ENCODE measurements at places on chromosomes 5 and 9.

- no peak for DNase-seq
These were observed 53.7 kb upstream of the PPP3R2 start for GRCh38 chr9:101648493-101648892.

DNA sequence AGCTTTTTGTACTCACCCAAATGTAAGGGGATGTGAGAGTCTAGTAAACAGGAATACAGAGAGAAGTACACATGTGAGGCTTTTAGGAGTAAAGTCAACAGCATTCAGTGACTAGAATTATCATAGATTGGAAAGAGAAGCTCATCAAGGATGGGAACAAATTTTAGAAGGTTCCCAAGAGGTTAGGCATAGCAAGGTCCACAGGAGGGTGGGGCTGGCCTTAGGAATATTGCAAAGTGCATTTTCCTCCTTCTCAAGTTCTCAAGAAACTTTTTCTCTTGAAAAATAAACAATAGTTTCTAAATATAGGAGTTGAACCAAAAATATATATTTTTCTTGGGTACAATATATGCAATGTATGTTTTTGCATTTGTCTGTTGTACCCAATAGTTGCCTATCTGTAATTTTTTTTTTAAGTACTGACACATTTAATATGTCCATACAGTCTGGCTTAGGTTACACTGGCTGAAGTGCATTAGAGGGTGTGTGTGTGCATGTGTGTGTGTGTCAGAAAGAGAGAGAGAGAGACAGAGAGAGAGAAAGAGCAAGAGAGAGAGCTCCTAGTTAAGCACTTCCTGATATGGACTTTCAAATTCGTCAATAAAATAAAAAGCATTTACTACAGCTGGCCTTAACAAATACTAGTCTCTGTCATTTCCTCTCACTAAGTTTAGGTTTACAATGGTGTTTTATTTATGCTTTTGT is 62.2 kb downstream of the SNX18 start:
- no peak for DNase-seq

DNA sequence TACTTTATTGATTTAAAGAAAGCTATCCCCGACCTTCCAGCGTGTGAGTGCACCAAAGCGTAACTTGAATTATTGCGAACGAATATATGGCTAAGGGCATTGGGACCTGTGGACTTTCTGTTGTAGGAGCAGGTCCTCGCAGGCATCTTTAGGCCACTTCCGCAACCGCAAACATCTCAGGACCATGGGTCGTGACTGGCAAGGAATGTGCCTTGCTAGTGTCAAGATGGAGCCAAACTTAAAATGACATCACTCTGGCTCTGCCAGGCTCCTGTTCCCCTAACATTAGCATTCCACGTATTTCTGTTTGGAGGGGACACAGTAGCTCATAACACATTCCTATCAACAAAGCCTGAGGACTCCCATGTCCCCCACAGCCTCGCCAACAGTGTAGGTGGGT is 44.1 kb upstream of the OLFM1 start:
- no peak for DNase-seq

DNA sequence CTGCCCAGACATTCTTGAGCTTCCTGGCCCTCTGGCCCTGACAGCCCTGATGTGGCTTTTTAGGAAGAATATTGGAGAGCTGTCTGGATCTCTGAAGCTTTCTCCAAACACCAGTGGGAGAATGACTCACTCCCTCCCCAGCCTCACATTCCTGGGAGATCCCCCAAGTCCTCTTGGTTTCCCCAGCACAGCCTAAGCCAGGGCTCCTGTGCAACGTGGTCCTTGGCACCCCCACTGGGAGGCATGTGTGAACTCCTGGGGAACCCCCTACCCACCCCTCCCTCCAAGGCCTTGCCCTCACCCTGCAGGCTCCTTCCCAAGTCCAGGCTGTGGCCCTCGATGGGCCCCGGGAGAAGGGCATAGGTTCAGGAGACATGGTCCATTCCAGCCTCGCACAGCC is 12.7 kb downstream of the GLIPR2 start:
- DNase-seq = no peak

DNA sequence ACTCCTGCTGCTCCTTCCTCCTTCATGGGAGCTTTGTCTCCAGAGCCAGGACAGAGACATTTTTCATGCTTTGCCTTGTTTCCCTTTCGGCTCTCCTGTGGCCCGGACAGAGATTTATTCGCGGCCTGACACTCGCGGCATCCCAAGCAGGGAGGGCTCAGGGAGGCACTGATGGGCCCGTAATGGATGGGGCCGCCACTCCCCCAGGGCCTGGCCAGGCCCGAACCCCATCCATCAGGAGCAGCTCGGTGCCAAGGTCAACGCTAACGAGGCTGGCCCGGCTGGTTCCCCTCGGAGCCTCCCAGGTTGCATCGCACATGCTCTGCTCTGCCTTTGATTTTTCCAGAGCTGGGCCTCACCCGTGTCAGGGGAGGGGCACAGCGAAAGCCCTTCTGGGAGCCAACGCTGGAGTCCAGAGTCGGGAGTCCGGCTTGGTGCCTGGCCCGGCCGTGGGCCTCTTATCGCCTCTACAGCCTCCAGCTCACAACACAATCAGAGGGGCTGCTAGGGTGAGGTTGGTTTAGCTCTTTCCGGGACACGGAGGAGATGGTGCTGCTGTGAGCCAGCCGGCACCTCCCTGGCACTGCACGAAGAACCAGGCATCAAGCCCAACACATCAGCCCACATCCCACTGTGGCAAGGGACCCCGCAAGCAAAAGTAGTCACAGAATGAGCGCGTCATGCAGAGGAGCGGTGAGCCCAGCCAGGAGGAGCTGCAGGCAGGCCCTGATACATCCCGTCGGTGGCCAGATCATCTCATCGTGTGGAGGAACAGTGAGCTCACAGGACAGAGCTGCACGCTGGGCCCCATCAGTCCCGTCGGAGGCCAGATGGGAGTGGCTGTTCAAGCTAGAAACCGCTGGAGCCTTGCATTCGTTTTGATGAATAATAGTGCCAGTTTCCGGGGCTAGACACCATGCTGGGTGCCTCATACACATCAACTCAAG is 72.2 kb upstream of the BARHL1 start:
- no peak for DNase-seq

GRCh38 chr9:109993250-109993978 is 213.4 kb downstream of the PALM2AKAP2 start:
- no peak for DNase-seq

- no peak for DNase-seq
These were observed 895.6 kb downstream of the TLE1 start for GRCh38 chr9:80793706-80794105.

DNA sequence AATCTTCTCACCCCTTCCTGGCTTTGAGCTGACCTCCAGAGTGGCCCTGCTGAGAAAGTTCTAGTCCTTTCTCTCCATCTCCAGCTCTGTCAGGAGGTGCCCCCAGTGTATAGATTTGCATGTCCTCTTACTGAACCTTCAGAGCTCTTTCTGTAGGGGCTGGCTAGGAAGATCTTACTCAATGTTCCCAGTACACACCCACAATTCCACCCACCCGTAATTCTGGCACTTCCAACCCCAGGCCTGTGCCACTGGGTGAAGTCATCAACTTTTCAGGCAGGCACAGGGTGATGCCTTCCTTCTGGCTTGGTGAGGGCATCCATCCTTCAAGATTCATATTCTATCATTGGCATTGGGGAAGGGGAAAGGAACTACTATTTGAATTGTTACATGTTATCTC is 75.9 kb downstream of the ACER2 start:
- no peak for DNase-seq

GRCh38 chr9:132006677-132007370 is 72.8 kb downstream of the MED27 start:
- no peak for DNase-seq

GRCh38 chr9:85716031-85716877 is 25.5 kb downstream of the AGTPBP1 start:
- no peak for DNase-seq

DNA sequence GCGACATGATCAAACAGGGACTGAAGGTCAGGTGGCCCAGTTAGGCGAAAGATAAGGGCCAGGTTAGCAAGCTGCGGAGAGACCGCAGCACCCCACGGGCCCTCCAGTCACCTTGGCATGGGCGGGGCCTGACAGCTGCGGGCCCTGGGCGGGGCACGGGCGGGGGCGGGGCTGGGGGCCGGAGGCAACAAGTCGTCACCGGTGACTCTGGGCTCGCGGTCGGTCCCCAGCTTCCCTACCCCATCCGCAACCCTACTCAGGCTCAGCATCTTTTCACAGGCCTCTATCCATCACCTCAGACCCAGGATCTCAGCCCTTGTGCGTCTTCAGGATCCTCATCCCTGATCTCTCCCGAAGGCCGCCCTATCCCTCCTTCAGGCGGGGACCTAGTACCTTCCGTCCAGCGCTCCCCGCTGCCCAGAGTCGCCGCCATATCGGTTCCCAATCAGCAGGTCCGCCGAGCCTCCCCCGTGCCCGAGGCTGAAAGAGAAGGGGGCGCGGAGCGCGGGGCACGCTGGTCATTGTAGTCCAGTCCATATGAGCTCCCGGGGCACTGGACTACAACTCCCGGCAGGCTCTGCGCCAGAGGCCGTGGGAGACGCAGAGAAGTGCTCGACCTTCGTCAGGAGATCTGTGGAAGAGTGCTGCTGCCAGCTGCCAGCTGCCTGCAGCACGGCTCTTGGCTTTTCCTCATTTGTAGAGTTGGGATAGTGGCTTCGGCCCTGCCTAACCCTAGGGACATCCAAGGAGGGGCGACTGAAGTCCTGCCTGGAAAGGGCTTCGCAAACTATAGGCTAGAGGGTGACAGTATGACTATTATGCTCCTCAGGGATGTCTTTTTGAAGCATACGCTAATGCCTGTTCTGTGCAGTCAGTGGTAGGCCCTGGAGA is at the start of gene DNAJC18:
TSS of gene DNAJC18 (minus strand) at position 513 of the 891 bp plus-strand sequence. CDS start at position 433, 80 bp downstream.
- DNase-seq = peak; percentile 95

- peak; percentile 62 for DNase-seq
These were observed 14.5 kb downstream of the SH2D3C start for GRCh38 chr9:127763918-127764384.

DNA sequence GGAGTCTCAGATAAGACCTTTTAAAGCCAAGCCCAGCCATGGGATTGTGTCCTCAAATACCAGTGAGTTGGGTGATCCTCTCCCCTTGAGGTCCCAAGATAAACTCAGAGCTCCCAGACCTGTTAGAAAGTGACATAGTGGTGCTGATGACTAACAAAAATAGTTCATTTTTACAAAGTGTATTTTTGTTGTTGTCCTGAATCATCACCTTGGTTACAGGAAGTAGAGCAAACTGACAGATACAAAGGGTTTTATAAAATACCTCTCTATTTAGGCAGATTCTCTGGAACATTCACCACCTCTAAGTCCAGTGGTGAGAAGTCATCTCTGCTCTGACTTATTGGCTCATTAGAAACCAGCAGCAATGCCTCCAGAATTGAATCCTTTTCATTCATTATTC is 259.3 kb downstream of the CEMIP2 start:
- no peak for DNase-seq

- DNase-seq = no peak
These were observed 288.0 kb downstream of the TRIM32 start for GRCh38 chr9:116975126-116975525.

DNA sequence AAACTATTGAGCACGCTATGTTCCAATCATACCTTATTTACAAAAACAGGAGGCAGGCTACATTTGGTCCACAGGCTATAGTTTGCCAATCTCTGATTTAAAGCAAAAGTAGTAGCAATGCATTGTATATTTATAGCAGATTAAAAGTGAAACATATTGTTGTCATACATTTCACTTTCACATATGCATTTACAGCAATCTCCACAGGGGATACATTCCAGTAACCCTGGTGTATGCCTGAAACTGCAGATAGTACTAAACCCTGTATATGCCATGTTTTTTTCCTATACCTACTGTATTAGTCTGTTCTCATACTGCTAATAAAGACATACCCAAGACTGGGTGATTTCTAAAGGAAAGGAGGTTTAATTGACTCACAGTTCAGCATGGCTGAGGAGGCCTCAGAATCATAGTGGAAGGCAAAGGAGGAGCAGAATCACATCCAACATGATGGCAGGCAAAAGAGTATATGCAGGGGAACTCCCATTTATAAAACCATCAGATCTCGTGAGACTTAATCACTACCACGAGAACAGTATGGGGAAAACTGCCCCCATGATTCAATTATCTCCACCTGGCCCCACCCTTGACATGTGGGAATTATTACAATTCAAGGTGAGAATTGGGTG is 5.9 kb upstream of the CSF1R start:
- DNase-seq = no peak

DNA sequence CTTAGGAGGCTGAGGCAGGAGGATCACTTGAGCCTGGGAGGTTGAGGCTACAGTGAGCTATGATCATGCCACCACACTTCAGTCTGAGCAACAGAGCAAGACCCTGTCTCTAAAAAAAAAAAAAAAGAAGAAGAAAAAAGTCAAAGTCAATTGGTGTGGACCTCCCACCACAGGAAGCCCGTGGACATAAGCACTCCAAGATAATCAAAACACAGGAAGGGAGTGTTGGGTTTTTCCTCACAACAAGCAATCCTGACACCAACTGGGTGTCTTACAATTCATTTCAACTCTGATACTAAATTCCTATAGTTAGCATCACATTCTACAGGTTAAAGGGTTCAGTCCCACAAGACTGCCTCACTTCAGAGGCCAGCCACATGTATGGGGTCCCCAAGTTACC is 70.7 kb downstream of the PDE6A start:
- DNase-seq = no peak

DNA sequence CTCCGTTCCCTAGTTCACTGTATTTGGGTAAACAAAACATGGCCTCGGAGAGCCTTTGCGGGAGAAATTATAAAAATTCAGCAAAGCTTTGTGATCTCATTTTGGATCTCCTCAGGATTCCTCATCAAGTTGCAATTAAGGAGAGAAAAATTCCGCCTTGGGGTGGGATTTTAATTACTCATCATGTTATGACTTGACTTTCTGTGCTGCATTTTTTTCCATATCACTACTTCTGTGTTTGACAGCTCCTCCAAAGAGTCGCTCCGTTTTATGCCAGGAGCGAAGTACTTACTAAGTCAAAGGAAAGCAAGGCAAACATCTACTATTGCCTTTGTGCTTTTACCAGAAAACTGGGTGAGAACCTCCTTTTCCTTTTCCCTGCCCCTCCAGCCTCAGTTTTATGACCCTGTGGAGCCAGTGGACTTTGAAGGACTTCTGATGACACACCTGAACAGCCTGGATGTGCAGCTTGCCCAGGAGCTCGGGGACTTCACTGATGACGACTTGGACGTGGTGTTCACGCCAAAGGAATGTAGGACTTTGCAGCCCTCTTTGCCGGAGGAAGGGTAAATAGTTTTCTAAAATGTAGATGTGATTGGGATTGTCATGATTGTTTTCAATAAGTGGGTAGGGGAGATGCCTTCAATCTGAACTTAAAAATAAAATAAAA is 71.5 kb downstream of the DOCK8 start:
- DNase-seq = no peak

GRCh38 chr5:153147891-153148623 is 342.4 kb upstream of the GRIA1 start:
- DNase-seq = no peak

DNA sequence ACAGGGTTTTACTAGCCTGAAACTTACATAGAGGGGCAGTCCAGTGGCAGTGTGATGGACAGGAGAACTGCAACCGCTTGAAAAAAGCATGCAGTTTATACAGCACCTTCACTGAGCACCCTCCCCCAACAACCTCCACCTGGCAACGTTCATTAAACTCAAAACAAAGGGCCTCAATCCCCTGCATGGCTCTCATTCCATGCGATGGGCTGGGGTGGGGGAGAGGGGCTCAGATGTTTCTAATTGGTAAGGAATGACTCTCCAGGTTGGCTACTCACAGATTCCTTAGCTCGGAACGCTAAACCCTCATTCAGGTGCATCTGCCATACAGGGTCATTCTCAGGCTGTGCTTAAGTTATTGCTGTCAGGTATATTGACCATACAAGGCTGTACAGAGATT is 80.9 kb upstream of the ITGA1 start:
- DNase-seq = no peak
